ENCODE measurements at places on chromosomes 2 and 18. TPM values are rescaled to one million over a fixed set of nuclear protein-coding genes. Genes with fewer than 3 reads are reported as not detected.

SPR gene
- total RNA-seq: 8.4 TPM

TBC1D8 gene
- total RNA-seq: 32.4 TPM

DNA sequence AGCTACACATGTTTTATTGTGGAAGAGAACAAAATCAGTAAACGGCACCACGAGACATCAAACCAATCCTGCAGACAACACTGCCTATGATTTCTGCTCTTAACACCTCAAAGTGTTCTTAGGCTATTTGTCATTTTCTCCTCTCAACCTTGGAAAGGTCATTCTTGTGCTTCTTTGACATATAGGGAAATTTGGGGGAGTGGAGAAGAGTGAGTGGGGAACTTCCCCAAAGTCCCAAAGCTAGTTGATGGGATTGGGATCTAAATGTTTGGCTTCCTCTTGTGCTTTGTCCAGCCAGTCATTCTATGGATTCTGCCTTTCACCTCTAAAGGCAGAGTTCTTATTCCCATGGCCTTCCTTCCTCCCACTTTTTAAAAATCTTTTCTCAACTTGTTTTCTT is 5.8 kb upstream of the MRO start:
- DNase-seq: no peak

DNA sequence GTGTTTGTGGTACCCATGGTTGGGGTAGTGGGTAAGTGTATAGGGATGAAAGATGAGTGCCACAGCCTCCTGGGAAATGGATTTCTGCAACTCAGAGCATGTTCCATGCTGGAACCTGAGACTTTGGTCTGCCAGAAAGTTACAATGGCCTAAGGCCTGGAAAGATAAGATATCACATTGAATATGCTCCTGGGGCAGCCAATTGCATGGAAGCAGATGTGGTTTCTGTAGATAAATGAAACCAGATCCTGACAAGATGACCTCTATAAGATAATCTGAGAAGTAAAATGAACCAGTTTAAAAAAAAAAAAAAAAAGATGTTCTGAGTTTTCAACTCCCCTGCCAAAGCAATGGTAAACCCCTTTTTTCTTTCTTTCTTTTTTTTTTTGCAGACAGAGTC is 91.4 kb upstream of the NCK2 start:
- DNase-seq: no peak

- no peak for DNase-seq
These were observed 47.8 kb downstream of the MEX3C start for GRCh38 chr18:51149670-51150069.

DNA sequence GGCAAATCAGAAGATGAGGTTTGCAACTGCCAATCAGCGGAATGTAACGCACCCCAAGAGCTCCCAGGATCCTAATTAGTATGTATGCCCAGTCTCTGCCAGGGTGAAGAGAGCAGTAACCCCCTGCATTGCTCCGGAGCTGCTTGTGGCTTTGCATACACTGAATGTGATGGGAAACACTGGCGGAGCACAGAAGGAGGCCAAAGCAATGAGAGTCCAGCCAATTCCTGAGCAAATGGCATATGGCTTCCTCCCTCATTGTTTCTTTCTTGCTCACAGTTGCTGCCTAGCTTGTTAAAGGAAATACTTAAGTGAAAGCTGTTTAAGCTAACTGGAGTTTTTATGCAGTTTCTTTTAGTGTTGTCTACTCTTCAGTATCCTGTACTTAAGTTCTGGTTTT is 343.5 kb upstream of the NT5C1B start:
- DNase-seq: no peak

DNA sequence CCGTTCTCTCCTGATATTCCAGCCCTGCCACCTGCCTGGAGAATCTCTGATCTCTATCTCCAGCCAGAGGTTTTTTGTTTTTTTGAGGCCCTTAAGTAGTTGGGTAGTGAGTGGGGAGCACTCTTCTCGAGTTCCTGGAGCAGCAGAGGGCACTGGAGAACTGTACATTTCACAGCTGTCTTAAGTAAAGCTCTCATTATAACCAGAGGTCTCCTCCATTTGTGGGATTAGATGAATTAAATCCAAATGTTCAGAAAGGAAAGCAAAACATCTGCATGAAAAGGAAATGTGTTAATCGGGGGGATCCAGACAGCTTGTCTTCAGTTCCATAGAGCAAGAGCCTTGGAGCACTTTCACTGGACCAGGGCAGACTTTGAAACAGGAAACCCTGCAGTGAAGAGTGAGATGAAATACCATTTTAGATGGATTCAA is 32.8 kb downstream of the AOX1 start:
- peak; percentile 70 for DNase-seq

EPHA4 gene
- total RNA-seq: 26.2 TPM

DNA sequence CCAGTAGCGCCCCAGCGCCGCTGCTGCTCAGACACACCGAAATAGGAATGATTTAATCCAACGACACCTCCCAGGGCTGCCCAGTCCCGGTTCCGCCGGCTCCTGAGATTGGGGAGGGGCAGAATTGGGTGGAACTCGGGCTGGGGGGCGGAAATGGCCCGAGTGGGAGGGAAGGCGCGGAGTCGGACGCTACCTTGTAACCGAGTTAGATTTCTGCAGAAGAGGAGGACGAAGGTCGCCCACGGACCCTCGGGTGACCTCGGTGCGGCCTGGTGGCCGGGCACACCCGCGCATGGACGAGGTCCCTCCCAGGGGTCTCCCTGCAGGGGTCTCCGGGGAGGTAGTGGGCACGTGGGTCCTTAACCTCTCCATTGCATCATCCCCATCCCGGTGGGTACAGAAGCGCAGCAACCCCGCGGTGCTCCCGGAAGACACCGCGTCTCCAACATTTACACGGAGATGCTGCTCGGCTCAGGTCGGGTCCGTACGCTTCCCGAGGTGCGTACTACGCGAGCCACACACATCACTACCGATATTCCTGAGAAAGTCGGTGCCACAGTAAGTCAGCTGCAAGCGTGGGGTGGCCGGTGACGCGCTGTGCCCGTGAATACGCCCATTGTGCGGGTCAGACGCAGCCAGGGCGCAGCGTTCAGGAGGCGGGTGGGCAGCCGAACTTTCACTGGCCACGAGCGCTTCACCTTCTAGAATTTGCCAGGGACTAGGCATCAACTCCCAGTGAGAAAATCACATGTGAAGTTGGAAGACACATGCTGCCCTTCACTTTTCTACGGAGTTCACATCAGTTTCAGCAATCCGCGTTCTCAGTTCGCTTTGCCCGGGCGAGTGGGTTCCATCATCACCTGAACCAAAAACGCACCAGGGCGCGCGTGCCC is 3.0 kb downstream of the ZNF516 start:
- peak; percentile 62 for DNase-seq

DNA sequence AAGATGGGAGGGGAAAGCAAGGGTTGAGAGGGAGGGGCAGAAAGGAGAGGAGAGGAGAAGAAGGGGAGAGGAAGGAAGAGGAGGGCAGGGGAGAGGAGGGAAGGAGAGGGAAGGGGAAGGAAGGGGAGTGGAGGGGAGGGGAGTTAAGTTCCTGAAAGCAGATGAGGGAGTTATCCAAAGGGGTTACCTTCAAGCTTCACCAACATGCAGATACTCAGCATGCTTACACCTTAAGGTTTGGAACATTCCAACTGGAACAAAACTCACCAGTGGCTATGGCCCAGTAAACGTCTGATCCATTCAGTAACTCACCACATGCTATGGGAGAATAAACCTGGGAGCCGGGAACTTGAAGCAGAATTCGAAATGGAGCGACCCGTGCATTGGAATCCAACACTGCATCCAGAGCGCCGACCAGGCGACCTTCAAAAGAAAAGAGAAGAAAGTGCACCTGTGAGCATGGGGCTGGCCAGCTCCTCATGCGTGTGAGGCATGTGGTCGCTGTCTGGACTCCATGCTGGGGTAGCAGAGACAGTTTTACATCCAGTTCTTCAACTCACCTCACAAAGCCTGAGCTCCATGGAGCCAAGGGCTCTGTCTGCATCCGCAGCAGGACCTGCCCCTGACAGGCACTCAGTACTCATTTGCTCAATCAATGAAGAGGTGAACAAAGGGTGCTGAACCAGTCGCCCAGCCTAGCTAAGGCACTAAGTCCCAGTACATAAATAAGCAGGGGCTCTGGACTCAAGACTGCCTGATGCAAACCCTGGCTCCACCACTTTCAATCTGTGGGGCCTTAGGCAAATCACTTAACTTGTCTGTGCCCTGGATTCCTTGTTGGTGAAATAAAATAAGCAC is 61.0 kb downstream of the TBC1D8 start:
- no peak for DNase-seq

DNA sequence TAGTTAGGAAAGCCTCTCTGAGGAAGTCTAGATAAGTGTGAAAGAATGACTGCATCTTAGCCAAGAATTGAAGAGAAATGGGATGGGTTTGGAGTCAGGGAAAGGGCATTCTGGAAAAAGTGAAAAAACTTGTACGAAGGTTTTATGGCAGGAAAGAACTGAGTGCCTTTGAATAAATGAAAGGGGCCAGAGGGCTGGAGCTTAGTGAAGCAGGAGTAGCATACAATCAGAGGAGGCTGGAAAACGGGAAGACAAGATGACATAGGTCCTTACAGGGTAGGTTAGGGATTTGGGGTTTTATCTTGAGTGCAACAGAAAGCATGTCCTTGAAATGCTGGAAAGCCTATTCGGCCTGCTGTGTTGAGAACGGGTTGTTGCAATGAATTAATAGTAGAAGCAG is 152.6 kb upstream of the RND3 start:
- DNase-seq: peak; percentile 37

CHRNG gene
- total RNA-seq: 19.5 TPM

- no peak for DNase-seq
These were observed 48.7 kb downstream of the DHRS9 start for GRCh38 chr2:169118060-169118459.

Measured in tongue (tissue), 3 donors.